Hematopoietic multipotent progenitor cell treated with erythropoietin and hydrocortisone succinate and interleukin-3 and kit ligand, for 15 days (in vitro differentiated cells): ENCODE measurements at places on chromosomes 6 and 20.

- no peak for DNase-seq
Observed at GRCh38 chr6:4362326-4362725, 227.0 kb upstream of the ECI2 start.

DNA sequence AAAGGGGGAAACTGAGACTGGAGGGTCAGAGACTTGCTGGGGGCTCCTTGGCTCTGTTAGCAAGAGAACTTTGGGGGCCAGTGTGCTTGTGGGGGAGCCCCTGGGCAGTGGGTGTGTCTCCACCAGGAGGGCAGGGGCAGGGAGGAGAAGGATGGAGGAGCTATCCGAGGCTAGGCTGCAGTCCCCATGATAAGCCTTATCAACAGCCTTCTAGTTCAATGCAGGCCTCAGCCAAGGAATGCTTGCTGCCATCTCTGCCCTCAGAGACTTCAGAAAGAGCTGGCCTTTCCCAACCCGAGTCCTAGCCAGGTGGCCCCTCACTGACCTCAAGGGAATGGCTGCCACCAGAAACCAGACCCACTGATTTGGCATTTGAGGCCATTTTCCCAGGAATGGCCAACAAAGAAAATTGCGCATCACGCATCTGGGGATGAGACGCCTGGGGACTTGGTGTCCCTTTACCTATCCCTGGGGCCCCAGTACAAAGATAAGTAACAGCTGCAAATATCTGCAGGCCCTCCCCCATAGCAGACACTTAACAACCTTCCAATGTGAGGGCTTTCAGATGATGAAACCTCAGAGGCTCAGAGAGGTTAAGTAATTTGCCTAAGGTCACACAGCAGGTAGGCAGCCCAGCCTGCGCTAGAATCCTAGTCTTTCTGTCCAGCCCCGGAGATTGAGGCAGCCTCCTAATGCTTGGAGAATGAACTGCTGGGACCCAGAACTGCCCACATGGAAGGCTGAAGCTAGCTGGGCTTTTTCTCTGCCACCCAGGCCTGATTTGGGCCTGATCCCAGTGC lies 4.9 kb downstream of the TGM2 start:
- DNase-seq = peak; percentile 89

DNA sequence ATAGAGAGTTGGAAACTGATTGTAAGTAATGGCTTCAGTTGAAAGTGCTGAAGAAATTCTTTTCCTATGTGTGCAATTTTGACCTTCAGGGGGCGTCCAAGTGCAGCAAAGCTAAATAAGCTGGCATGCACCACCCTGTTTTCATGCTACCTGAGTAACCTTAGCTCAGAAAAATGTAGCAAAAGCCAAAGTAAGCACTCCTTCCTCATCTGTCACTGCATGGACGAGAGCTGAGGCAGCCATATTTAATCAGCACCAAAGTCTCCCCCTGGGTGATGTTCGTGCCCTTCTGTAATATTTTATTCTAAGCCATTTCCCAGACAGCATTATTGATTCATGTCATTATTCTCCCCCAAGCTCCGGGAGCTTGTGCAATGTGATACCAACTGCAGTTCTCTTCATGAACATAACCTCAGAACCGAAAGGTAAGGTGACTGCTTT lies 123.1 kb downstream of the RPS12 start:
- peak; percentile 56 for DNase-seq

DNA sequence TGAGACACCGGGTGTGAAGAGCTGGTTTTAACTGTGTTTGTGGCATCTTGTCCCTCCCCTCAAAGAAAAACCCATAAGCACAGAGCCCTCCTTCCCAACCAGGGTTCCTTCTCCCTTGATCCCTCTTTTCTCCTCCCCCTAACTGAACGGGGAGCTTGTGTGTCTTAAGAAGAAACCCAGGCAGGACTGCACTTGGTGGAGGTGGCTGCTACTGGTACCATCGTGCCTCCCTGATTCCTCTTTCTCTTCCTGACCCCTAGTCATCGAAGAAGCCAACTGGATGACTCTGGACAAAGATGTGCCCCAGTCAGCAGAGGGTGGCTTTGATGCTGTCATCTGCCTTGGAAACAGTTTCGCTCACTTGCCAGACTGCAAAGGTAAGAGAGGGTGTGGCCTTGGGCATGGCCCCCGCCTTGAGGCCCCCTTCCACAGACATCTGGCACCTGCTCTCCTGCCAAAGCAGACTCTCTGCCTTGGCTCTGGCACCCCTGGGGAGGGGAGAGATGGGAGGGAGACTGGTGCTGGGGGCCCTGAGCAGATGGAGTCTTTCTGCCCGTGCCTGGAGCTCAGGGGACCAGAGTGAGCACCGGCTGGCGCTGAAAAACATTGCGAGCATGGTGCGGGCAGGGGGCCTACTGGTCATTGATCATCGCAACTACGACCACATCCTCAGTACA lies 2.1 kb downstream of the GNMT start:
- no peak for DNase-seq

GRCh38 chr6:11143394-11144371 lies 32.2 kb upstream of the ERVFRD-1 start:
- peak; percentile 24 for DNase-seq

DNA sequence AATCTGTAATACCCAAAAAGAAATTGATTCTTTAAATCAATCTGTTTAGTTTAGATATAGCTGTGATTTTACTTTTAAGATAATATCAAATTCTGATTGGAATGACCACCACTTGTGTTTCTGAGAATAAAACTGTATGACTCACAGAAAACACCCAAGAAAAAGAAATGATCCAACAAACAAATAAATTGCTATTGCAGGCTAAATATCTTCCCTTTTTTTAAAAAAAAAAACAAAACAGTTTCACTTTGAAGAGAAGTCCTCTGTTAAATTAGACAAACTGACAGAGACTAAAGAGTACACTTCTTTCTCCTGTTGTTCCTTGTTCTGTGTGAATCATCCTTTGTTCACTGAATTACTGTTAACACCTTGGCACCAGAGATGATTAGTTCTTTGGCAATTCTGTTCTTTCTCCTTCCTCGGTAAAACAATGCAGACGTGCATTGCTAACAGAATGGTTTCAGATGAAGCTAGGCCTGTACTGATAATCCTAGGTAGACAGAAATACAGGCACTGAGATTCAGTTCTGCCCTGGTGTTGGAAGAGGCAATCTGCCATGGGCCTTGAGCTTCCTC lies 895.2 kb upstream of the CITED2 start:
- DNase-seq = no peak

GRCh38 chr20:25466846-25467245 lies 59.4 kb downstream of the GINS1 start:
- DNase-seq = no peak

- no peak for DNase-seq
Observed at GRCh38 chr6:165268987-165269386, 40.4 kb downstream of the C6orf118 start.

DNA sequence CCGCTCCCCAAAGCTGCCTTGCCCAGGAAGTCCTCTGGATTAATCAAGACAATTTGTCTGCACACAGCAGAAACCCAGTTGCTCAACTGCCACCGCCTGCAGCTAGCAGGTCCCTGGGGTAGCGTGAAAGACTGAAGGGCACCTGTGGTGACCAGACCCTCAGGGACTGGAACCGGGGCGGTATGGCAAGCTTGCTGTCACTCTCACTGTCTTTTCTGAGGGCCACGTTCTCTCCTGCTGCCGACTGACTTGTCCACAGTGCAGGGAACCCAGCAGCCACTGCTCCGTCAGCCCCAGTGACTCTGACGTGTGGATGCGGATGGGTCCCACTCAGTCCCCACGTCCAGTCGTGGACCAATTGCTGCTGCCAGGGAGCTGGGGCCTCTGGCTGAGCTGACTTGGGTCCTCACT lies 72.8 kb upstream of the PMEPA1 start:
- no peak for DNase-seq

DNA sequence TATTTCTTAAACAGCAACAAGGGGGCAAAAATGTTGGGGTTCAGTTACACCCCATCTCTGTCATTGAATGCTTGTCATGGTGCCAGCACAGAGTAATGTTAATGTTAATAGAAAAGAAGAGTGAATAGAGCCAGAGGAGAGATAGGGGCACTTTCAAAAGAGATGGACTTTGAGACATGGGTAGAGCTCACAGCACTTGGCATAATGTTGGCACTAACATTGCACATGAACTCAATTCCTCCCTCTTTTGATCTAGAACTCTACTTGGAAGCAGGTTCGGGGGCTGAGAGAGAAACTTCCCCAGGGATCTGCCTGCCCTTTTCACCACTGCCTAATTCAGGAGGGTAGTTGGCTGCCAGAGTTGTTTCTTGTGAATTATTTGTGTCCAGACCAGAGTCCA lies 284.6 kb upstream of the PRND start:
- no peak for DNase-seq

DNA sequence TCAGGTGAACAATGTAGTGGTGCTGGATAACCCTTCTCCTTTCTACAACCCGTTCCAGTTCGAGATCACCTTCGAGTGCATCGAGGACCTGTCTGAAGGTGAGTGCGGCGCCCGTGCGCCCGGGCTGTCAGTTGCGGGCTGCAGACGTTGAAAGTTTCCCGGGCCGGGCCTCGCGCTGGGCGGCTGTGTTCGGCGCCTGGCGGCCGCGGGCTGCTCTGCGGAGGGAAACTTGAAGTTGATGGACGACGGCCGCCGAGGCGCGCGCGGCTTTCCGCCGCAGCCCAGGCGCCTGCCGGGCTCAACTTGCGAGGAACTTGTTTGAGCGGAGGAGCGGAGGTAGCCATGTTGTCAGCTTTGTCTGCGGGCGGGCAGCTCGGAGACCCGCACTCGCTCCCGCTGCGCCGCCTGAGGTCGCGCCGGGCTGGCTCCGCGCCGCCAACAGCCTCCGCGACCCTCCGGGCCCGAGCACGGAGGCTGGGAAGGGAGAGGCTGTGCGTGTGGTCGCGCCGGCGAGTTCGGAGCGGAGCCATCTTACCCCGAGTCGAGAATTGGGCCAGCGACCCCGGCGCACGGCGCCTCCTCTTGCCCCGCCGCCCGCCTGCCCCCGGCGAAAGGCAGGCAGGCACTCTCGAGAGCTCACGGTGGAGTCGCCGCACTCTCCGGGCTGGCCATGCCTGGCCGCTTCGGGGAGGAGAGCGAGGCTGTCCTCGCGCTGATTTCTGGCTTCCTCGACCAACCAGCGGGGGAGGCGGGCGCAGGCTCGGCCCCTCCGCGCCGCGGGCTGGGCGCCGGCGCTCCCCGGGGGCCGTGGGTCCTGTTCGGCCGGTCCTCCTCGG lies 691 bp downstream of the ASF1A start:
- peak; percentile 51 for DNase-seq

- DNase-seq = no peak
Observed at GRCh38 chr20:24357177-24357576, 112.3 kb upstream of the SYNDIG1 start.

GRCh38 chr6:148534871-148535270 lies 192.2 kb downstream of the SASH1 start:
- DNase-seq = no peak

GRCh38 chr6:133353061-133353460 lies 111.9 kb downstream of the EYA4 start:
- no peak for DNase-seq

- no peak for DNase-seq
Observed at GRCh38 chr6:7390226-7390878, 744 bp downstream of the RIOK1 start.

- DNase-seq = no peak
Observed at GRCh38 chr20:16048876-16049275, 524.4 kb downstream of the KIF16B start.

GRCh38 chr6:119339941-119340456 lies 9.6 kb downstream of the MAN1A1 start:
- no peak for DNase-seq

DNA sequence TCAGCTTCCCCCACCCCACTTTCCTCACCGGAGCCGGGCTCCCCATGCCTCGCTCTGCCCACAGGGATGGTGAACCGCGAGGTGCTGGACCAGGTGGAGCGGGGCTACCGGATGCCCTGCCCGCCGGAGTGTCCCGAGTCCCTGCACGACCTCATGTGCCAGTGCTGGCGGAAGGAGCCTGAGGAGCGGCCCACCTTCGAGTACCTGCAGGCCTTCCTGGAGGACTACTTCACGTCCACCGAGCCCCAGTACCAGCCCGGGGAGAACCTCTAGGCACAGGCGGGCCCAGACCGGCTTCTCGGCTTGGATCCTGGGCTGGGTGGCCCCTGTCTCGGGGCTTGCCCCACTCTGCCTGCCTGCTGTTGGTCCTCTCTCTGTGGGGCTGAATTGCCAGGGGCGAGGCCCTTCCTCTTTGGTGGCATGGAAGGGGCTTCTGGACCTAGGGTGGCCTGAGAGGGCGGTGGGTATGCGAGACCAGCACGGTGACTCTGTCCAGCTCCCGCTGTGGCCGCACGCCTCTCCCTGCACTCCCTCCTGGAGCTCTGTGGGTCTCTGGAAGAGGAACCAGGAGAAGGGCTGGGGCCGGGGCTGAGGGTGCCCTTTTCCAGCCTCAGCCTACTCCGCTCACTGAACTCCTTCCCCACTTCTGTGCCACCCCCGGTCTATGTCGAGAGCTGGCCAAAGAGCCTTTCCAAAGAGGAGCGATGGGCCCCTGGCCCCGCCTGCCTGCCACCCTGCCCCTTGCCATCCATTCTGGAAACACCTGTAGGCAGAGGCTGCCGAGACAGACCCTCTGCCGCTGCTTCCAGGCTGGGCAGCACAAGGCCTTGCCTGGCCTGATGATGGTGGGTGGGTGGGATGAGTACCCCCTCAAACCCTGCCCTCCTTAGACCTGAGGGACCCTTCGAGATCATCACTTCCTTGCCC lies 57.4 kb downstream of the SRC start:
- no peak for DNase-seq

- DNase-seq = no peak
Observed at GRCh38 chr6:170067181-170067641, 223.7 kb downstream of the DLL1 start.

DNA sequence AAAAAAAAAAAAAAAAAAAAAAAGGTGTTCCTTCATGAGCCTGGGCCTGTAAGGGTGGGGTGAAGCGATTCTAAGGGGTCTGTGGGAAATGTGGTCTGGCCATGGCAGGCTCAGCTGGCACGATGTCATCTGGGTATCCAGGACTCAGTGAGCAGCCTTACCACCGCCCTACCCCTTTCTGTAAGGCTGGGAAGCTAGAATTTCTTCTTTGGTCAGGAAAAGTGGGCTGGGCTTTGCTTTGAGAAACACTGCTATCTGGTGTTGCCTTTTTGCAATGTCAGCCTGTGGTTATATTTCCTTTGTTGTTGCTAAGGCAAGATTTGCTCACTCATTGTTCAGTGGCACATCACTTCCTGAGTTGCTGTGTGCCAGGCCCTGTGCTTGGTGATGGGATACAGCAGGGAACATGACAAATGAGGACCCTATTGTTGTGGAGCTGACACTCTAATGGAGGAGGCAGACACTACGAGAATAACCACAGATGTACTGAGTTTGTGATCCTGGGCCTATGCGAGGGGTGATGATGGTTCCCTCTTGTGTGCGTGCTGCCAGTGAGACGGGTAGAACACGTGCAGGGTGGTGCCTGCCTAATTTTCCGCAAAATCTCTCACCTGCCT lies 45.9 kb upstream of the ZNFX1 start:
- no peak for DNase-seq

- no peak for DNase-seq
Observed at GRCh38 chr6:117329926-117330325, 64.6 kb downstream of the VGLL2 start.

- DNase-seq = no peak
Observed at GRCh38 chr20:51631011-51631950, 88.8 kb upstream of the NFATC2 start.
